ENCODE measurements at places on chromosomes 12 and 14.

DNA sequence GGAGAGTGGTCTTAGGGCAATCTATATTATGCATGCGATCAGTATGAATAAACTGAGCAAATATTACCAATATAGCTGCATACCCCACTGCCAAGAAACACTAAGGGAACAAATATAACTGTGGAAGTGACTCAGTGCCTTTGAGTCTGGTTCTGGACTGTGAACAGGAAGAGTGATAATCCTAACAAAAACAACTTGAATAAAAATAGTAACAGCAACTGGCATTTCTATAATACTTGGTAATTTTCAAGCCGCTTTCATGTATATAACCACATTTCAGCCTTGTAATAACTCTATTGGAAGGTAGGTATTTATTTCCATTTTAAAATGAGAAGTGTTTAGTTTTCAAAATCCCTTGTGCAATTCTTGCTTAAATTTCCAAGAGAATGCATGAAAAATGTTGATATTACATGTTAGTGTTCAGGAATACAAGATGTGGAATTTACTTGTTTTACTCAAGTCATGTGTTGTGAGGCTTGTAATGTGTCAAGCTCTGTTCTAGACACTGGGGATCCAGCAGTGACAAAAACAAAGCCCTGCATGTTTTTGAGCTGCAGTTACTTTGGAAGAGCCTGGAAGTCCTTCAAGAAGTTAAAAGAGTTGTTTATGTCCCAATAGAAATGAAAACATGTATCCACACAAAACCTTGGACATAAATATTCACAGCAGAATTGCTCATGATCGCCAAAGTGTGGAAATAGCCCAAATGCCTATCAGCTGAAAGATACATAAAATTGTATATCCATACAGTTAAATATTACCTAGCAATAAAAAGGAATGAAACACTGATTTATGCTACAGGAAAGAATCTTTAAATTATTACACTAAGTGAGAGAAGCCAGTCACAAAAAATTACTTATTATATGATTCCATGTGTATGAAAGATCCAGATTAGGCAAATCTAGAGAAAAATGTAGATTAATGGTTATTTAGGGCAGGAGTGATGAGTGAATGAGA, 338.1 kb upstream of the TMEM132C start:
- no peak for DNase-seq

- no peak for DNase-seq
Measured at GRCh38 chr12:16506394-16506793, 99.6 kb downstream of the LMO3 start.

DNA sequence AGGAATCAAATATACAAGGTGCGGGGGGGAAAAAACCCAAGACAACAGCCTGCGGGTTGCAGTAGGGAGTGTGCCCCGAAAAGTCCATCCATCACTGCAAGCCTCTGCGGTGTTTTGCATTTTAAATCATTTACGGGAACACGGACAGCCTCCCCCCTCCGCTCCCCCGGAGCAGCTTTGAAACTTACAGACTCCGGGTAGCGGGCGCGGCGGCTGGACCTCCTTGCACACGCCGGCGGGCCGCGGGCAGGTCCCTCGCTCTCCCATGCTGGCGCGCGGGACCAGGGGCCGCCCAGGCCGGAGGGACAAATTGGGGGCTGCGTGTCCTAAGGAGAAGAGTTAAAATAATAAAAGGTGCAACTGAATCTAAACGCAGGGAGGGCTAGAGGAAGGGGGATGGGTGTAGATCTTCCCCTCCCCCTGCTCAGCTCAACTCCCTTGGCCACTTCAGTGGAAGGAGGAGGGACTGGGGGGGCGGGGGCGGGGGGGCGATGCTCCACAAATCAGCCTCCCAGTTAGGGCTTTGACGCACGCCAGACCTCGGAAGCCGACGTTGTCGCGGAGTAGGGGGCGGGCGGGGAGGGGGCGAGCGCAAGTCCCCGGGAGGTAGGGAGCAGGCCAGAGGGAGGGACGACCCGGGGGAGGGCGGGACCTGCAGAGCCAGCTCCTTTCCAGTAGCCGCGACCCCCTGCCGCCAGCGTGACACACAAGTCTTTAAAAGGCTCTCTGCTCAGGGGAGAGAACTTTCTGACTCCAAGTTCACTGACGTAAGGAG, at the start of gene KCNJ8:
KCNJ8 (minus strand) TSS at position 349 of the 775 bp plus-strand sequence. CDS start 1,090 bp downstream, outside the sequence.
- no peak for DNase-seq

DNA sequence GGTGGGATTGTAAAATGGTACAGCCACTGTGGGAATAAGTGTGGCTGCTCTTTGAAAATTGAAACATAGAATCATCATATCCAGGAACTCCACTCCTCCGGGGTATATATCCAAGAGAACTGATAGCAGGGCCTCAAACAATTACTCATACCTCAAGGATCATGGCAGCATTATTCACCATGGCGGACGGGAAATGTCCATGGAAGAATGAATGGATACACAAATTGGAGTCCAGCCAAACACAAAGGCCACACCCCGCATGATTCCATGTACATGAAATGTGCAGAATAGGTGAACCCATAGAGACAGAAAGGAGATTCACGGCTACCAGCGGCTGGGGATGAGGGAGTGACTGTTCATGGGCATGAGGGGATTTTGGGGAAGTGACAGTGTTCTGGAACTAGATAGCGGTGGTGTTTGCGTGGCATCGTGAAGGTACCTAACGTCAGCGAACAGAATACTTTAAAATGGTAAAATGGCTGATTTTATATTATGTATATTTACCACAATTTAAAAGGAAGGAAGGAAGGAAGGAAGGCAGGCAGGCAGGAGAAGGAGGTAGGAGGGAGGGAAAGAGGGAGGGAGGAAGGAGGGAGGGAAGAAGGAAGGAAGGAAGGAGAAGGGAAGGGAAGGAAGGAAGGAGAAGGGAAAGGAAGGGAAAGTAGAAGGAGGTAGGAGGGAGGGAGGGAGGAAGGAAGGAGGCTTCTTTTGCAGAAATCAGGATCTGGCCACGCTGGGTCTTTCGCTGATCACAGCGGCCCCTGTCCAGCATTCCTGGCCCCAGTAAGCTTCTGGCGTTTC, 14.1 kb upstream of the NCOR2 start:
- no peak for DNase-seq

GRCh38 chr12:100554608-100555077, 18.8 kb upstream of the GAS2L3 start:
- no peak for DNase-seq

DNA sequence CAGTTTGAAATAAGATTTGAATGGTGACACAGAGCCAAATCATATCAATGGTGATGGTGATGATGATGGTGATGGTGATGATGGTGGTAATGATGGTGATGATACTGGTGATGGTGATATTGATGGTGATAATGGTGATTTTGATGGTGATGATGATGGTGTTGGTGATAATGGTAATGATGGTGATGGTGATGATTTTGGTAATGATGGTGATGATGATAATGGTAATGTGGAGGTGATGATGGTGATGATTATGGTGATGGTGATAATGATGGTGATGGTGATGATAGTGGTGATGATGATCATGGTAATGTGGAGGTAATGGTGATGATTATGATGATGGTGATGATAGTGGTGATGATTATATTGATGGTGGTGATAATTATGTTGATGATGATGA, 311.9 kb upstream of the SFSWAP start:
- DNase-seq = no peak

GRCh38 chr12:96249196-96250118, 55.3 kb downstream of the ELK3 start:
- no peak for DNase-seq

All from activated CD8-positive, alpha-beta memory T cell treated with anti-CD3 and anti-CD28 coated beads for 1 hour (primary cell).